ENCODE measurements at places on chromosomes 7 and 10.

GRCh38 chr10:80700760-80701444 is 163.2 kb downstream of the SH2D4B start:
- no peak for DNase-seq

DNA sequence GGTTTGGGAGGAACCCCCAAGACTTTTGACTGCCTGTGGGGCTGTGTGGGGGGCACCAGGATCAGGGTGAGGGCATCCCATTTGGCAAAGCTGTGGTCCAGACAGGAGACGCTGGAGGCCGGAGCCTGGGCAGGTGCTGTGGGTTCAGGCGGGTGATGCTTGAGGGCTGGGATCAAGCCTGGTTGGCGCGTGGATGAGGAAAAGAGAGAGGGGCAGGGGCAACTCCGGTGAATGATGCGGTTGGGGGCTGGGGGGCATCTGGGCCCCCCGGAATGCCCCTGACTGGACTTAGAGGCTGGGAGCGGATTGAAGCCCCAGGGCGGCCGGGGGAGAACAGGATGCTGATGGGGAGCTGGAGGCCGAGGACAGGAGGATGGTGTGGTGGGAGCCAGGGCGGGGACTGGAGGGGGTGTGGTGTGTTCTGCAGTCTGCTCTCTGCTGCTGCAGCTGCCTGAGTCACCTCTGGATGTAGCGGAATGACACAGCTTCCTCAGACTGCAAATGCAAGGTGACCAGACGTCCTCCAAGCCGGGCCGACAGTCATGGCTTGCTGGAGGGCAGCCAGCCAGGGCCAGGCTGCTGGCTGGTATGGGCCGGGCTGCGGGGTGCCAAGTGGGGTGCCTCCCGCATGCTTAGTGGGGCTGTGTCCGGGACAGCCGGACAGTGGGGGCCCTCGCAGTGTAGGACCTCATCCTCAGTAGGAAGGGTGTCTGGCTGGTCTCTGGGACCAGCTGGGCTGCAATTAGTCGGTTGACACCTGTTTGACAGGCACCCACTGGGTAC is 3.2 kb downstream of the MAFK start:
- DNase-seq = no peak

GRCh38 chr7:70775570-70776156 is 356.3 kb upstream of the GALNT17 start:
- no peak for DNase-seq

DNA sequence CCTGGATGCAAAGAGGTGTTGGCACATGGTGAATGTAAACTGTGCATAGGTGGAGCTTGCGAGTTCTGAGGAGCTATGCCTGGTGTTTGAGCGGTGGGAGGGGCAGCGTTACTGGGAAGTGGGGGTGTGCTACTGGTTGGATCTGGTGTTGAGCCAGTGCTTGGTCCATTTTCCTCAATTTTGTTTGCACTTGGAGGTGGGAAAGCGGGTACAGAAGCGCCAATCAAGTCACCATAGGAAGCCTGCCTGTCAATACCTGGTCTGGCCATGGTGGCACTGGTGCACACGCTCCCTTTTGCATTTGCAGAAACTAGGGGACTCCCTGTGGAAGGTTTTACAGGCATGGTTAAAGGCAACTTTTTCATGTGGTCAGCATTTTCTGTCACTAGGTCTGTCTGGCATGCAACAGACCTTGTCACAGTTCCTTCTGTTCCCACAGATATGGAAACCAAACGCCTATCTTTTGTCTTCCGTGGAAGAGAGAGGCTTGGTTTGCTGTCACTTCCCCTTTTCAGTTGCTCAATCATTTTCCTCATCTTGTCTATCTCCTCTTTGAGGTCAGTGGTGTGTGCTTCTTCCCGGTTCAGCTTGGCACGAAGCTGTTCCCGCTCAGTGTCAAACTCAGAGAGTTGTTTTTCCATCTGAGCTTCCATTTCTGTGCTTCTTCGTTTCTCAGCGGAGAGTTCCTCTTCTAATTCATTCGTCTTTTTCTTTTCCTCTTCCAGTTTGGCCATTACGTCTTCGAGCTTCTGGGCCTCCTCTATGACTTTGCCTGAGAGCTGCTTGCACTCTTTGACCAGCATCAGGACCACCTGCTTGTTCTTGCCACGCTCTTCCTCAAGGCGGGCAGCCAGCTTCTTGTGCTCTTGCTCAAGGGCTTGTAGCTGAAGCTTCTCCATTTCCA is 81.1 kb downstream of the CTTNBP2 start:
- no peak for DNase-seq

- no peak for DNase-seq
These were observed at the start of gene ATRNL1 for GRCh38 chr10:115093286-115093775. Gene ATRNL1 (plus strand): TSS chr10:115093365. CDS start chr10:115093751, 386 bp downstream.

DNA sequence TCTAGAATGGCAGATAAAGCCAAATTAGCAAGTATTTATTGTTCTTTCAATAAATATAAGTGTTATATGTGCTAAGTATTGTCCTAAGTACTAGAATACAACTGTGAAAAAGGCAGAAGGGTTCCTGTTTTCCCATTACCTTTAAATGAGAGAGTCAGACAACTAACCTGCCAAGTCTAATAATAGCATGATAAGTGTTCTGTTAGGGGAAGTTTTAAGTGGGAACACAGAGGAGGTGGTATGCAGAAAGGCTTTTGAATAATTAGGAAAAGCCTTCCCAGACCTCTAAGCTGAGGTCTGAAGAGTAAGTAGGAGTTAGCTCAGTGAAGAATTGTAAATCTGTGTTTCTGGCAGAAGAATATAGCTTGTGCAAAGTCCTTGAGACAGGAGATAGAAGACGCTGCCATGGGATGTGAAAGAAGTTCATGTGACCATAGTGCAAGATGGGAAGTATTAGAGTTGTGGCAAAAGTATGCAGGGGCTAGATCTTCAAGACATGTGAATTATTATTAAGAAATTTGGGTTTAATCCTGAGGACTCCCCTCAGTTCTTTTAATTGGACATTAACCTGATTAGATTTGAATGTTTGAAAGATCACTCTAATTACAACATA is 12.5 kb downstream of the SHOC2 start:
- DNase-seq = no peak

- no peak for DNase-seq
These were observed 31.5 kb downstream of the KCNH2 start for GRCh38 chr7:150946421-150947240.

DNA sequence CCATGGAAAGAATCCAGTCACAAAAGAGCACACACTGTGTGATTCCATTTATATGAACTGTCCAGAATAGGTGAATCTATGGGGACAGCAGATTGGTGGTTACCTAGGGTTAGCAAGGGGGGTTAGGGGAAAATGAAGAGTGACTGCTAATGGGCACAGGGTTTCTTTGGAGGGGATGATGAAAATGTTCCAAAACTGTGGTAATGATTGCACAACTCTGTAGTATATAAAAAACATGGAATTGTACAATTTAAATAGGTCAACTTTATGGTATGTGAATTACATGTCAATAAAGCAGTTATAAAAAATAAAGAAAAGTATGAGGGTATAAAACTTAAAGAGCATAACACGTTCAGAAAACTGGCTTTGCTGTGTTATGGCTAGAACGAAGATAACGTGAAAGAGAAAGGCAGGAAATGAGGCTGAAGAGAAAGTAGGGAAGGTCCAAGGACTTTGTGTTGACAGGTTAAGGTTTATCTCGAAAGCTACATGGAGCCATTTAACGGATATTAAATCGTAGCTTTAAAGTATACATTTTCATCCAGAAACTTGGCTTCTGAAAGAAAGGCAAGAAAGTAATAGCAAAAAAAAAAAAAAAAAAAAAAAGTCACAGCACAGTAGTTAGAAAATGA is 26.4 kb upstream of the MSS51 start:
- no peak for DNase-seq

DNA sequence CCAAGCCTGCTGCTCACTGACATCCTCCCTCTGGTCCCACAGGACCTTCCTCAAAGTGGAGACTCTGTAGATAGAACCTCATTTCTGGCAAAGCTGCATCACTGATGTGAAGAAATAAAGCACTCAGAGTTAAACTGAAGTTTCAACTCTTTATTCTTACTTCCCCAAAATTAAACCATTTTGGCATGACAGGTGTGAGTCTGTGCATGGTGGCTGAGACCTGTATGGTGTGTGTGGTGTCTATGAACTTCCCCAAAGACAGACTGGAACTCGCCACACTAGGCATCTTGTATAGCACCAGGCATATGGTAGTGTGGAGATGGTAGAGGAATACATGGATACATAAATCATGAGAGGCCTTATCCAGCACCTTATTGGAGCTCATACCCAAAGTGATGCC is 6.6 kb upstream of the WDFY4 start:
- DNase-seq = no peak

DNA sequence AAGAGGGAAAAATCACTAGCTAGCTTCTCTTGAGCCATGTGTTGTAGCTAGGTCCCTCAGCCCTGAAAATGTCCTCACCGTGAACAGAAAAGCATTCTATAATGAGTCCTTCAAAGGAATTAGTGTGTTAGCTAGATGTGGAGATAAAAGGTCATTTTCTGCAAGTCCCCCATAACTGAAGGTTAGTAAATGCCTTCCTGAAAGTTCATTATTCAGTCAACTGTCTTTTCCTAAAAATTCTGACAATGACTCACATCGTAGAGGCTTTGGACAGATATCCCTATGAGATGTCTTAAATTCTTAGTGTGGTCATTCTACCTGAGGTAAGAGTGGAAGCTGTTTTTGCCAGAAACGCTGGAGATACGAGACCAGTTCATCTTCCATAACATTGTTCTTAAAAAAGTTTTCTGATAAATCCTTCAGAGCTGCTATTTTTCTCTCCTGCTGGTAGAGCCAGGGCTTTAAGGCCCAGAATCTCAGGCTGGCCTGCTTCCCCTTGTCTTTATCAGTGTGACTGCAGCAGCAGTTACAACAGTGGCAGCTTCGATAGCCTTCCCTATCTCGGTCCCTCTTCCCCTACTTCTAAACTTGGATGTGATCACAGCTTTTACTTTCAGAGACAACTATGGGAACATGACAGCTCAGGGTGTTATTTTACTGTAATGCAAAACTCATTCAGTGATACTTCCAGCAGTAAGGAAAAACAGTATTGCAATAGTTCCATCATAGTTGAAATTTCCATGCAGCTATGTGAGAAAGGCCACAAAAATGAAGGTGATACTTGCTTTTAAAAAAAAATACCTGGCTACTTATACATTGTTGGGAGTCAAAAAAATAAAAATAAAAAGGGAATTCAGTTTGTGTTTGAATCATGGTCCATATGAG is 37.3 kb upstream of the PRKAR2B start:
- DNase-seq = no peak

DNA sequence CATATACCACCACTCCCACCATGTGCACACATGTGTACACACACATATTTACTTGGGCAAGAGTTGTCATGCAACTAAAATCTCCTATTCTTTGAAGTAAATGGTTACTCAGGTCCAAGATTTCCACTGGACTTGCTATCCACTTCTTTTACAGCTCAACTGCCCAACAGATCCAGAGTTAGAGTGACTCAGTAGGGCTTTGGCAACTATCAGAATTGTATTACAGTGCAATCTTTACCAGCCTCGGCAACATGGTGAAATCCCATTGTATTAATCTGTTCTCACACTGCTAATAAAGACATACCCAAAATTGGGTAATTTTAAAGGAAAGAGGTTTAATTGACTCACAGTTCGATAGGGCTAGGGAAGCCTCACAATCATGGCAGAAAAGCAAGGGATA is 51.9 kb upstream of the ABLIM1 start:
- no peak for DNase-seq

- DNase-seq = no peak
These were observed 627.2 kb downstream of the SUGCT start for GRCh38 chr7:40761762-40762560.

- DNase-seq = no peak
These were observed 8.0 kb downstream of the CALY start for GRCh38 chr10:133328358-133329343.

- no peak for DNase-seq
These were observed 209.9 kb downstream of the BBS9 start for GRCh38 chr7:33339074-33339790.

DNA sequence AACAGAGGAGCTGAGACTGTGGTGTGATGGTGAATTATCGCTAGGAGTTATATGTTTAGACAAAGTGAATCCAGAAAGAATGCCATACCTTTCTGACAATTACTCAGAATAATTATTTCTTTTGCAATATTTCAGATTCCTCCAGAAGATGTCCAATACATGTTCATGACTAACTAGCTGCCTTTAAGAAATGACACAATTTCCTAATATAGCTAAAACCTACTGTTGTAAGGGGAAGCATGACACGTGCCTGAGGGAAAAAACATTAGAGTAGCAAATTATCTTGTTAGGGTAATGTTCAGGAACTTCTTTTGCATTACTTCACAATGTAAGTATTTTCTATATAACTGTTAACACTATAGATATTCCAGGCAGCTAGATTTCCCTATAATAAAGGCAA is 150.3 kb downstream of the COL28A1 start:
- DNase-seq = no peak

DNA sequence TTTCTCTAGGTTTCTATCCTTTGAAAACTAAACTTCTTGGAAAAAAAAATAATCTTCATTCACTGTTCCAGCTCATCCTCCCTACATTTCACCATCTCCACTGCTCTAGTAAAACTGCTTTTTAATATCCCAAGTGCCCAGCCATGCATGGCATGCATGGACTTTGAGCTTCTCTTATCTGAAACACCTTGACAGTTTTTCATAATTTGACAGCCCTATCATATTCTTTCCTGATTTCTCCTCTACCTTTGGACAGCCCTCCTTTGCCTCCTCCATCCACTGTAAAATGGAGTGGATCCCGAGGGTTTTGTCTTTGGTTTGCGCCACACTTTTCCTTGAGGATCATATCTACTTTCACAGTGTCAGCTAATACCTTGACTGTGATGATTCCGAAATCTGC is 212.8 kb downstream of the ANK3 start:
- no peak for DNase-seq

GRCh38 chr7:81002421-81002820 is 83.6 kb upstream of the SEMA3C start:
- no peak for DNase-seq

DNA sequence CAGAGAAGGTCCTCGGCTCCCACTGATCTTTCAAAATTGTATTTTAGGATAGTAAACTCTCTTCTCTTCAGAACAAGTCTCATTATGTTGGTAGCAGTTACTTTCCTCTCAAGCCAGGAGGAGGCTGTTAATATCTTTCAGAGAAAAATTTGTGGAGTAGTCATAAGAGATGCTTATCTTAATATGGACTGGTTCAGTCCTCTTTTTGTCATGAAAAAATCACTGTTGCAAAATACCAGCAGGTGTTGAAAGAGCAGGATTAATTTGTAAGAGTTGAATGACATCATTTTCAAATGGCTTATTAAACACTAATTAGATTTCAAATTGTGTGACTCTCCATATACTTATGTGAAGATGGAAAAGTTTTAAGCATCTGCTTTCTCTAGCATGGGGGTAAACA is 662.5 kb downstream of the POM121L12 start:
- no peak for DNase-seq

- no peak for DNase-seq
These were observed 19.8 kb downstream of the RGR start for GRCh38 chr10:84264611-84265141.

Data from NCI-H1436 treated with DMSO at 0.1 percent for 48 hours (cell line).